ENCODE measurements at places on chromosomes 16 and 17.

GRCh38 chr17:81027591-81028505 lies 7.1 kb upstream of the BAIAP2 start:
- DNase-seq, result no peak

GRCh38 chr16:25097276-25097975 lies 14.1 kb upstream of the LCMT1 start:
- DNase-seq, result no peak

- peak; percentile 21 for DNase-seq
Measured at GRCh38 chr16:80084614-80085013, 456.2 kb upstream of the DYNLRB2 start.

- DNase-seq, result no peak
Measured at GRCh38 chr17:880443-881269, 98.5 kb downstream of the MRM3 start.

DNA sequence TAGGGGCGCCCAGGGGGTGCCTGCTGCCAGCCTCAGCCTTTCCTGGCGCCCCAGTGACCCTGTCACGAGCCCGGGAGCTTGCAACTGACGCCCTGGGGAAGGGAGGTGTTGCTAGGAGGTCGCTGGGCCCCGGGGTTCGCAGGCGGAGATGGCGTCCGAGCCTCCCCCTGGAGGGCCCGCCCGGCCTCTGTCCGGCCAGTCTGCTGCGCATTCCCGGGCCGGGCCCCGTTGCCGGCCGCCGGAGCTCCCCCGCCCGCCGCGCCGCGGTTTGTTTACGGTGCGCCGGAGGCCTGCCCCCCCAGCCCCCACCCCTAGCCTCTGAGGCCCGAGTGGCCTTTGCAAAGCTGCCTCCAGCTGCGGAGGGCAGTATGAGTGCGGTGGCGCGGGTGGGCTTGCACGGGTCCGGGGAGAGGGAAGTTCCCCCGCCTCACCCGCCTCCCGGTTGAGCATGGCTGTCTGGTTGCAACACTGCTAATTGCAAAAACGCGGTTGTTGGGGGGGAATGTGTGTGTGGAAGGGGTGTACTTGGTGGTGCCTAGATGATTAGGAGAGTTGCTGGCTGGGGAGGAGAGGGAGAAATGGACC lies 514 bp downstream of the THRA start:
- DNase-seq, result no peak

GRCh38 chr17:81483085-81483861 lies 29.3 kb downstream of the ACTG1 start:
- DNase-seq, result no peak

- no peak for DNase-seq
Measured at GRCh38 chr16:56616608-56617211, 8.3 kb downstream of the MT2A start.

DNA sequence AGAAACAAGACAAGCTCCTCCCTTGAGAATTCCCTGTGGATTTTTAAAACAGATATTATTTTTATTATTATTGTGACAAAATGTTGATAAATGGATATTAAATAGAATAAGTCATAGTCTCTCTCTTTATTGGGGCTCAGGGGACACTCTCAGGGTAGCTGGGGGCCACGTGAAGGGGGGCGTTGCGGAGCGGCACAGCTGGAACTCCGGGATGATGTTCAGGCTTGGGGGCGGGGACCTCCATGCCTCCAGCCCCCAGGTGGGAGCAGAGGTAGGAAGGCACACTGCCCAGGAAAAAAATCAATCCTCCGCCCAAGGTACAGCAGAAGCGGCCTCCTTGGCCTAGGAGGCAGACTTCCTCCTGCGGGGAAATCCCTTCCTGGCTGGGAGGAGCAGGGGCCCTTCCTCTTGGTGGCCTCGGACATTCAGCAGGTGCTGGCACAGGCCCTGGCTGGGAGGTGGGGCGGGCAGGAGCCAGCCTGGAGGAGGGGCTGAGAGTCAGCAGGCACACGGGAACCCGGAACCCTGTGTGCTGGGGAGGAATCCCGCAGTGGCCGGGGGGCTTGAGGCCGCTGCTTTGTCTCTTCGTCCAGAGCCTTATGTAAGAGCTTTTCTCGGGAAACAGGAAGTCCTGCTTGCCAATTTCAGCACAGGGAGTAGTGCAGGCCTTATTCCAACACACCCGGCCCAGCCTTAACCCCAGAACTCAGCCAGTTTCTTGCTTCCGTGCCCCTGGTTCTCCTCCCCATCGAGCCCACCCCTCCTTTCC lies 591 bp upstream of the TNFSF13 start:
- DNase-seq, result no peak

DNA sequence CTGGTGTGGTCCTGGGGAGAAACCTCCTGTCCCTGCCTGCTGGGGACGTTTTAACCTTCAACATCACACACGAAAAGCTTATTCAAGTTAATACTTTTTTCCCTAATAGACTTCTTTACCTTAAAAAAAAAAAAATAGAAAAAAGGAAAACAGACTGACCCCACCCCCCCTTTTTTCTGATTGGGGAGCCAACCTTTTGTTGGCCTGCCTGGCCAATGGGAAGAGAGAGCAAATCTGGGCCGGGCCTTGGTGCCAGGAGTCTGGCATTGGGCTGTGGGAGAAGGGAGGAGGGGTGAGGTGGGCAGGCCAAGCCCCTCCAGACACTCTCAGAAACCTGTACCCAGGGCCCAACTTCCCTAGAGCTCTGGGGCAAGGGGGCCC lies 3.0 kb downstream of the CBX8 start:
- no peak for DNase-seq

DNA sequence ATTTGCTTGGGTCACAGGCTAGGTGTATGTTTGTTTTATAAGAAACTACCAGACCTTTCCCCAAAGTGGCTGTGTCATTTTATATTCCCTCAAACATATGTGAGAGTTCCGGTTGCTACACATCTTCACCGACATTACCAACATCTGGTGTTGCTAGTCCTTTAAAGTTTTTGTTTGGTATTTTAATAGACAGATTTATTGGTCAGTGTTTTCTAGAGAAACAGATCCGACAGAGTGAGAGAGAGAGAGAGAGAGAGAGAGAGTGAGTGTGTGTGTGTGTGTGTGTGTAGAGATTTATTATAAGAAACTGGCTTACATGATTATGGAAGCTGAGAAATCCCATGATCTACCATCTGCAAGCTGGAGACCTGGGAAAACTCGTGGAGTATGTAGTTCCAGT lies 31.0 kb downstream of the LDHD start:
- DNase-seq, result no peak

- no peak for DNase-seq
Measured at GRCh38 chr17:31647661-31648060, 211.4 kb downstream of the COPRS start.

DNA sequence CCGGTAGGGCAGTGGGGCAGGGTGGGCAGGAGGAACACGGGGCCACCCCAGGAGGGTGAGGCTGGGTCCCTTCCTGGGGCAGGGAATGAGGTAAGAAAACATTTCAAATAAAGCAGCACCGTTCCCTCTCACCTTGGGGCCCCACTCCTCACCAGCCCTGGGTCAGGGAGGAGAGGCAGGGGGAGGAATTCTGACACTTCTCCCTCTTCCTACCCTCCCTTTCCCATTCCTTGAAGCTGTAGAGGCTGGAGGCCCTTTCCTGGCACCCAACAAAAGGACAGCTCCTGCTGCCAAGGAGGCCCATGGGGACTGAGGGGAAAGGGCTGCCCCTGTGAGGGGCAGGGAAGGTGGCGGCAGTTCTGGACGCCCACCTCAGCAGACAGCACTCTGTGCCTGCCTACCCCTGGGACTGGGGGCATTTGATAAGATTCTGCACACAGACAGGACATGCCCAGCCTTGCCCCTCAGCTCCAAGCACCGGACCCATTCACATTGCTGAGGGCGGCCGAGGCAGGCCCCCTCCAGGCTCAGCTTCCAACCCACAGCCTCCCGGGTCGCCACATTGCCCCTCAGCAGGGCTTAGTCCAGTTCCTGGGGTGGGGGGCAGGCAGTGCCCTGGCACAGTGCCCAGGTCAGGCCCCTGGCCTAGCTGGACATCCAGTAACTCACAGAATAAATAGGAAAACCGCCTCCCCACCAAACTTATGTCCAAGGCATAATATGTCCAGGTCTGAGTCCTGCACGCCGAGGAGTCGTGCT lies 6.2 kb downstream of the ATXN7L3 start:
- no peak for DNase-seq

- DNase-seq, result no peak
Measured at GRCh38 chr16:56547120-56547948, 17.5 kb upstream of the MT4 start.

- no peak for DNase-seq
Measured at GRCh38 chr16:80848862-80849261, 44.5 kb upstream of the CDYL2 start.
